ENCODE measurements at places on chromosomes 5 and 9.

DNA sequence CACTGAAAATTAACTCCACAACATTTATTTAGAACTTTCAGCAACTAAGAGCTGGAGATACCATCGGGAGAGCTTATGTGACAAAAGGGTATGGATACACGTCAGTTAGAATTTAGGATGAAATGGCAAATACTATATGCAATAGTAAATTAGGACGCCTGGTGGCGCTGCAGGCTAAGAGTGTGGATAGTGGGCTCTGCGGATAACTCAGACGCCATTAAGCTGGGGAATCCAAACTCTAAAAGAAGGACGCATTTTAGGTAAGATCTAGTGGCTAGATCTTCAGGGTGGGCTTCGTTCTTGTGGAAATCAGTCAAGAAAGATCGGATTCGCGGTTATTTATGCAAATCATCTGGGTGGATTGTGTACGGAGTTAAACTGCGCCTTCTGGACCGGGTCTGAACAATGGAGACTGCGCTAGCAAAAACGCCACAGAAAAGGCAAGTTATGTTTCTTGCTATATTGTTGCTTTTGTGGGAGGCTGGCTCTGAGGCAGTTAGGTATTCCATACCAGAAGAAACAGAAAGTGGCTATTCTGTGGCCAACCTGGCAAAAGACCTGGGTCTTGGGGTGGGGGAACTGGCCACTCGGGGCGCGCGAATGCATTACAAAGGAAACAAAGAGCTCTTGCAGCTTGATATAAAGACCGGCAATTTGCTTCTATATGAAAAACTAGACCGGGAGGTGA lies at the start of gene PCDHB5:
Gene PCDHB5 (plus strand): TSS at position 177 of the 688 bp plus-strand sequence. CDS start 229 bp downstream, at position 406.
- DNase-seq: no peak

GRCh38 chr9:26675035-26675434 lies 217.6 kb downstream of the CAAP1 start:
- DNase-seq: no peak

GRCh38 chr5:56684159-56684558 lies 131.2 kb upstream of the MAP3K1 start:
- DNase-seq: no peak

GRCh38 chr9:36194326-36195000 lies 3.7 kb downstream of the CLTA start:
- DNase-seq: no peak

DNA sequence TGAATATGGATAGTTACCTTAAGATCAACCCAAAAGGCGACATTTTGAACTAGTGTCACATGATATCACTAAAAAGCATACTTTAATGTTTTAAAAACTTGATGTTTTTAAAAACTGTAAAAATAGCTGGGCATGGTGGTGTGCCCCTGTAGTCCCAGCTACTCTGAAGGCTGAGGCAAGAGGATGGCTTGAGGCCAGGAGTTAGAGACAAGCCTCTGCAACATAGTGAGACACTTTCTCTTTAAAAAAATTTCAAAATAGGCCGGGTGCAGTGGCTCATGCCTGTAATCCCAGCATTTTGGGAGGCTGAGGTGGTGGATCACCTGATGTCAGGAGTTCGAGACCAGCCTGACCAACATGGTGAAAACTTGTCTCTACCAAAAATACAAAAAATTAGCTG lies 129.5 kb downstream of the NPR3 start:
- no peak for DNase-seq
